AG10803 (cell line): ENCODE measurements at places on chromosomes 3 and 15.

DNA sequence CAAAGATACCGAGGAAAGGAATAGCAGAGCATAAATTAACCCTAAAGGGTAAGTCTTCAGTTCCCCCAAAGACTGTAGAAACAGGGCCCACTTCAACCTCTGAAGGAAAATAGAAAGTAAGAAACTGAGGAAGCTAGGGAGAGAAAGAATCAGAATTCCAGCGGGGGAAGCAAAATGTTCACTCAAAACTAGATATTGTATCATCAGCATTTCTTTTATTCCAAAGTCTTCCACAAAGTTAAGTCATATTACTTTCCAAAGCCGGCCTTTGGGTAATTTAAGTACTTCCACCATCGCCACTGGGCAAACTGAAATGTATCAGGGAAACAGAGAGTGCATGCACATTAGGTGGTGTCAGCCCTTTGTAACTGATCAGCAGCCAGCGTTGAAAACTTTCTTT lies 88.3 kb downstream of the RSL24D1 start:
- DNase-seq: no peak

- DNase-seq: no peak
These were observed 33.3 kb downstream of the RYR3 start for GRCh38 chr15:33344111-33344510.

GRCh38 chr15:50933341-50933740 lies 24.9 kb downstream of the AP4E1 start:
- DNase-seq: no peak

DNA sequence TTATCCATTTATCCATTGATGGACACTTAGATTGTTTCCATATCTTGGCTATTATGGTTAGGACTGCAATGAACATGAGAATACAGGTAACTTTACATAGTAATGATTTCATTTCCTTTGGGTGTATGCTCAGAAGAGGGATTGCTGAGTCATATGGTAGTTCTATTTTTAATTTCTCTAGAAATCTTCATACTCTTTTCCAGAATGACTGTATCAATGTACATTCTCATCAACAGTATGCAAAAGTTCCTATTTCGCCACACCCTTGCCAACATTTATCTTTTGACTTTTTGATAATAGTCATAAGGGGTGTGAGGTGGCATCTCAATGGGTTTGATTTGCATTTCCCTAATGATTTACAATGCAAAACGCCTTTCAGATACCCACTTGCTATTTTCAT lies 6.2 kb upstream of the NIPA1 start:
- DNase-seq: no peak

GRCh38 chr3:196057760-196058331 lies 24.0 kb downstream of the TFRC start:
- no peak for DNase-seq

- no peak for DNase-seq
These were observed 535.7 kb downstream of the FOXP1 start for GRCh38 chr3:71047616-71048531.

GRCh38 chr3:157872902-157873301 lies 233.3 kb downstream of the SHOX2 start:
- DNase-seq: peak; percentile 43

DNA sequence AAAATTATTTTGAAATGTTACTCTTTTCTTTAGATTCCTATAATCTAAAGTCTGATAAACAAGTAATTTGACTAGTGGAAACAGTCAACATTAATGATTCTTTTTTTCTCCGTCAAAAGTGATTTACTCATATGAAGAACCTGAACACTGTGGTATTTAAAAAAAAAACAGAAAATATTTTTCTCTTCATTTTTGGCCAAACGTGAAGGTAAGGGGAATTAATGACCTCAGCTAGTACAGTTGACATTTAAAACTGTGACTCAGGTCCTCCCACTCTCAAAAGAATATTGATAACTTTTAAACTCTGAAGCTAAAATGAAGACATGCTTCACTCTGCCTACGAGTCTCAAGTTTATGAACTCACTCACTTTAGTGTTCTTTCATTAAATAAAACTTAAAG lies 34.5 kb downstream of the TIGIT start:
- no peak for DNase-seq

- peak; percentile 42 for DNase-seq
These were observed 6.3 kb upstream of the PLXND1 start for GRCh38 chr3:129612534-129613366.

GRCh38 chr3:142888099-142888480 lies 793 bp downstream of the PCOLCE2 start:
- peak; percentile 28 for DNase-seq

DNA sequence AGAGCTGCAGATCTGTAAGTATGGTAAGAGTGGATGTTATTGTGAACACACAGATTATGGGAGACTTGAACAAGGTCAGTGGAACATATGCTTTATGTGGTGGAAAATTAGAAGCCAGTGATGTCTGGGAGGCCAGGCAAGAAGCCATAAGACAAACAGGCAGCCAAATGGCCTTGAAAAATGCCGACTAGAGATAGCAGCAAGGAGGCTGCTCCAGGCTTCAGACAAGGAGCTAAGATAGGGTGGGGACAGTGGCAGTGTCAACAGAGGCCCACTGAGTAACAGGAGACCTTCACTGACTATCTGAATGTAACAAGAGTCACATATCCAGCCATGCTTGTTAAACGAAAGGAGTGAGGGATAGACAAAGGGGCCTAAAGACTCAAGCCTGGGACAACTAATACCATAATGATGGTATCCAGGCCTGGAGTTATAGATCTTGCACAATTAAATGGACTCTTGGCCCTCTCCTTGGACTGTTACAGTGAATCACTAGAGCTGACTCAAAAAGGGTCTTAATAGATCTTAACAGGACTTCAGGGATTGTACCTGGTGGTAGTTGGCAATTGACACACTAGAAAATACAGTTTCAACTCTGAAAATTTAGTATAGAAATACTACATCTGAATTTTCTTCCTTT lies 50.6 kb downstream of the CFAP20DC start:
- DNase-seq: peak; percentile 10

GRCh38 chr3:184005941-184006507 lies 11.7 kb downstream of the ABCC5 start:
- peak; percentile 12 for DNase-seq

DNA sequence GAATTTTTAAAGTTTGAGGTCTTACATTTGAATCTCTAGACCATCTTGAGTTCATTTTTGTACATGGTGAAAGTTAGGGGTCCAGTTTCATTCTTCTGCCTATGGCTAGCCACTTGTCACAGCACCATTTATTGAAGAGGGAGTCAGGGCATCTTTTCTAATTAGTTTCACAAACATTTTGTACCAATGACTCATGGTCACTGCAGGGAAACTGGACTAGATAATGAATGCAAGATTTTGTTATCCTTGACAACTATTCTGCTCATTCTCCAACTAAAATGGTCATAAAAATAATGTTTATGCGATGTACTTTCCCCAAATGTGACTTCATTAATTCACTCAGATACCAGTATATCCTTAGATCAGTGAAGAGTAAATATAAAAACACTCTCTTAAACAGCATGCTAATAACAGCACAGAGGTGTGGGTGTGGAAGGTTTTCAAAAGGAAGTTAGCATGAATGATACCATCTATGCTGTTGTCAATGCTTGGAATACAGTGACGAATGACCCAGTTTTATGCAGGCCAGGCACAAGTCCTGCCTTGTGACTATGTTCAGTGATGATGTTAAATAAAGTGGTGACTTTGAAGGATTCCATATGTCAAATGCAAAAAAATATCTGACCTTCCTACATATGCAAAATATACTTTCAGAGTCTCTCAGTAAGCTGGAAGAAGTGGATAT lies 314.9 kb upstream of the TMCO5A start:
- DNase-seq: no peak

- no peak for DNase-seq
These were observed 40.5 kb downstream of the AQP9 start for GRCh38 chr15:58178668-58179067.

DNA sequence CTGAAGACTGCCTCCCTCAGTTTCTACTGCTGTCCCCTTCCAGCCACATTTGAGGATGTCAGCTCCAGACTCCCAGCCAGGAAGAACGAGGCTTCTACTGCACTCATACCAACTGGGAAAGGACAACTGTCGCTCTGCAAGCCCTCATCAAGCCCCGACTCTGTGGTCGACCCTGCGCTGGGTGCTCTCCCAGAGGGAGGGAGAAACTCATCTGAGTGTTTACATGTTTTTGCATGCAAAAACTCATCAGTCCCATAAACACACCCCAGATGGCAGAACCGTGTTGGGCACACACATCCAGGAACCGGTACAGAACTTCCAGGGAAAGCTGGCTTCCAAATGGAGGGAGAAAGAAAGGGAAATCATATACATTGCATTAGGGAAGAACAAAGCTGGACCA lies 43.5 kb downstream of the ADAMTS17 start:
- DNase-seq: no peak

GRCh38 chr15:83283813-83284558 lies 478 bp downstream of the BNC1 start:
- DNase-seq: peak; percentile 36

DNA sequence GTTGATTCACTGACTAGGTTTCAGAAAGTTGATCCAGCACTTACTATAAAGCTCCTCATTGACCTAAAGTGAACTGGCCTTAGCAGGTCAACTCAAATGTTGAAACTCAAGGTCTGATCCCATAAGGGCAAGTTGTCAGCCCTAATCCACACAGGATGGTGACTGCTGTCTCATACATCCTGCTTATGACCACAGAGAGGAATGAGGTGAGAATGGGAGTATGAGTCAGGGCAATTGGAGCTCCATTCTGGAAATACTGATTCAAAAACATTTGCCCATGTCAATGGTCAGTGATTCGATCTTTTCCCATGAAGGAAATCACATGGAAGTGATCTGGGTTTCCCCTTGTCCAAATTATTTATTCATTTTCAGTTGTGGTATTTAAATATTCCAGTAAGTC lies 78.7 kb downstream of the ZNF385D start:
- peak; percentile 92 for DNase-seq

- no peak for DNase-seq
These were observed 29.6 kb upstream of the EPHB1 start for GRCh38 chr3:134765468-134765867.

DNA sequence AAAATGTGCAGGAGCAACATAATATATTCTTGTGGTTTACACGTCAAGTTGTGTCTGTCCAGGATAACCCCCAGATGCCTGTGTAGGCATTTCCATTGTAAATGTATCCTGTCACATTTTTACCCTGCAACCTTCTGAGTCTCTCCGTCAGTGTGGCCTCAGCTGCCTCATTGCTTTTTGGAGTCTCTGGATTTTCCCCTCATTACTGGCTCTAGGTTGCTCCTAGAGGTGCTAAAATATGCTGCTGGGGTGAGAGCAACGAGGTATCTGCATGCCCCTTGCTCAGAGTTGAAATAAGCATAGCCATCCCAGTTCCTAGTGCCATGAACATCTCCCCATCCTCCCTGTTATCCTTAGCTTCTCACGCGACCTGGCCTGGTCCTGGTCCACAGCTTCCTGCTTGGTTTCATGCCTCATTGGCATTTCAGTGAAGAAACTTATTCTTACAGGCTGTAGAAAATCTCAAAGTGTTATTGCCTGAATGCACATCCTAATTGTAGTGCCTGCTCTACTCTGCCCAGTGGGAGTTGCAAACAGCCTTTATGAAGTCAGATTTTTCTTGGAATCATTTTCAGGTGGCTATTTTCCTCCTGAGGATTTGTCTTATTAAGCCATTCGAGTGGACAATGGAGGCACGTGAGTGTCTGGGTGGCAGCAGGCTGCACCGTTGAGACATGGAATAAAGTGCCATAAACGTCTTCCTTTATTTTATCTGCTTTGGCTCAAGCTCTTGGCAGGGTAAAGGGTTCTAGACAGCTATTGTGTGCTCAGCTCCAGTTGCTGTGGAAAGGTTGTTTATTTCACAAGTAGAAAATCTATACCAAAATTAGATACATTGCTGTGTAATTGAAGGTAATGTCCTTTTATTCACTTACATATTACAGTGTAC lies 33.2 kb downstream of the OXNAD1 start:
- no peak for DNase-seq

- DNase-seq: no peak
These were observed 1.1 kb upstream of the THSD4 start for GRCh38 chr15:71114066-71114680.

DNA sequence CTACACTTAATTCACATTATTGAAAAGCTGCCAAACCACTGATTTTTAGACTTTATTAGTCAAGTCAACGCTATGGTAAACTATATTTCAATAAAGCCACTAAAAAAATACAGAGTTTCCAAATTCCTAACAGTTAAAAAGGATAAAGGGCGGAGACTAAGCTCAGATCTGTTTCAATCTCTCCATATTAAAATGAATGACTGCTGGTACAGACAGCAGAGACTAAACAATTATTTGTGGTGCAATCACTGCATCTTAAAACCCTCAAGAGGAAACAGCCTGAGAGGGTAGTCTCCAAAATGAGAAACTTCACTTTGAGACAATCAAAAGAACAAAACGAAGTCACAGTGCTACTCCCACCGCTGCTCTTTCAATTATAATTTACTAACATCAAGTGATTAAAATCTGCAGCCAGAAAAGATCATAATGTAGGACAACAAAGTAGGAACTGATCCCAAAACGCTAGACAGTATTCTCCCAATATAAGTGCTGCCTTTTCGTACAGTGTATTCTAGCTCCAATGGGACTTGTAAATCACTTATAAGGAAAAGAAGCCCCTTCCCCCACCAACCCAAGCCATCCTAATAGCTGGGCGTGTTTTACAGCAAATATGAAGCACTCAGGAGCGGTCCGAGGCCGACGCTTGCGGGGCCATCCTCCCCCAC lies 1.2 kb downstream of the UBP1 start:
- DNase-seq: peak; percentile 20

DNA sequence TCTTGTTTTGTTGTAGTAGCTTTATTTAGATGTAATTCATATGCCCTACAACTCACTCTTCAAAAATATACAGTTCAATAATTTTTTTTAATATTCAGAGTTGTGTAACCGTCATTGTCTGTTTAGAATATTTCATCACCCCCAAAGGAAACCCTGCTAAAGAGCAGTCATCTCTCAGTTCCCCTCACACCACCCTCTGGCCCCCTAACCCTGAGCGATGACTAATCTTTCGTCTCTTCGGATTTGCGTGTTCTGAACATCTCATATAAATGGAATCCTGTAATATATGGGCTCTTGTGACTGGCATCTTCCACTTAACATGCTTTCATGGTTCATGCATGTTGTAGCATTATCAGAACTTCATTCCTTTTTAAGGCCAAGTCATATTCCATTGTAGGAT lies 183.8 kb downstream of the ATG7 start:
- DNase-seq: no peak
